Stimulated activated CD8-positive, alpha-beta memory T cell treated with anti-CD3 and anti-CD28 coated beads, Interleukin-2, amount 100 ng/mL, for 1 hour (primary cell): ENCODE measurements at places on chromosomes 2 and 18.

- DNase-seq = no peak
Observed at GRCh38 chr2:180763263-180763989, 217.0 kb upstream of the UBE2E3 start.

DNA sequence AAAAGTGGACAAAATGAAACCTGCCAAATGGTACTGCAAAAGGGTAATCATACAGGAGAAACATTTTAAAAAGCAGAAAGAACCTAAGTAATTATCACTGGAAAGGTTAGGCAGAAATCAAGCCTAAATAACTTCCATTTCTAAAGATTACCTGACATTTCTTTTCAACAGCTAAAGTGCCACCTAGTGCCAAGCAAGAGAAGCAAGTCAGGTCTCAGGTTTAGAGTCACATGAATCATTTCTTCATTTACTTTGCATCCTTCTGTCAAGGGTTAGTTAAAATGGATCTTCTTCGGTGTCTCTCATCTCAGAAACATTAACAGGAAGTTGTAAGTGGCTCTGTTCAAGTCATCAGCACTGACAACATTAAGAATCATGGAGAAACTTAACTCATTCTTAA lies 90.3 kb downstream of the AKAIN1 start:
- DNase-seq = no peak

DNA sequence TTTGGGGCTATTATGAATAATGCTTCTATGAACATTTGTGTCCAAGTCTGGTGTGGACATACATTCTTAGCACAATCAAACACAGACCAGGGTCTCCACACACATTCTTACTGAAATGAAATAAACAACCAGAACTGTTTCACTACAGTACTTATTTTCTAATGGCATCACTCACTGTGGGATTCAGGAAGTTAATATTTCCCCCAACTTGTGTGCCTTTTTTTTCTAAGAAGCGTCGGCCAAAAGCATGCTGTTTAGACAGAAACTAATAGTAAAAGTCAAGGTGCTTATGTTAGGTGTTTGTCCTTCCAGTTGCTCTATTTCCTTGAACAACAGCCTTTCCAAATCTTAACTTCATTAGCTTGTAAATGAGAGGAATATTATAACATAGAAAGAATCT lies 117.6 kb downstream of the DOCK10 start:
- DNase-seq = no peak

DNA sequence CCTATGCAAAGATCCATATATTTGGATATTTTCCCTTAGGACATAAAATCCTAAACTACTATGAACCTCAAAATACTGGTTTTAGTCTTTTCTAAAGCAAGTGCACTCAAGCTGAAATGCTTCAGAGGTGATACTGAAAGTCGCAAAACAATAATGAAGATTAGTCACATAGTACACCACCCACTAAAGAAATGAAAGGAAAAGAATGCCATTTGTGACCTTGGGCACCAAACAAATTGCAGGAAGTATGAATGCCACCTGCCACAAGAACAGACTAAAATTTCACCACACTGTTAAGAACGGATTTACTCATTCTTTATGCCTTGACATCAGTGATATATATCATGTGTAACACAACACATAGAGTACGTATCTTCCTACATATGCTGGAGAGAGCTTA lies 161.5 kb downstream of the ZNF521 start:
- DNase-seq = no peak

DNA sequence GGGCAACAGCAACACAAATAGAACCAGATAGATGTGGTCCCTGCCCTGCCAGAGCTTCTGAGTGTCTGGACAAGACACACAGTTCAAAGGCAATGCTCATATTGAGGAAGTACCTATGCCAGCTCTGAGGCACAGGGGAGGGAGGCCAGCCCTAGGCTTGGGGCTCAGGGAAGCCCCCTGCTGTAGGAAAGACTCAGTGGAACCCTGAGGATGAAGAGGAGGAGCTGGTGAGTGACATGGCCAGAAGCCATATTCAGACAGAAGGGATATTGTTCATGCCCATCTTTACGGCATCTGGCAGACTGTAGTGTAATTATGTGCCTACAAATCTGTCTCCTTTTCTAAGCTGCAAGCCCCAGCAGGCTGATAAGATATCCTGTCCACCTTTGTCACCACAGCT lies 8.8 kb downstream of the SIGLEC15 start:
- no peak for DNase-seq

DNA sequence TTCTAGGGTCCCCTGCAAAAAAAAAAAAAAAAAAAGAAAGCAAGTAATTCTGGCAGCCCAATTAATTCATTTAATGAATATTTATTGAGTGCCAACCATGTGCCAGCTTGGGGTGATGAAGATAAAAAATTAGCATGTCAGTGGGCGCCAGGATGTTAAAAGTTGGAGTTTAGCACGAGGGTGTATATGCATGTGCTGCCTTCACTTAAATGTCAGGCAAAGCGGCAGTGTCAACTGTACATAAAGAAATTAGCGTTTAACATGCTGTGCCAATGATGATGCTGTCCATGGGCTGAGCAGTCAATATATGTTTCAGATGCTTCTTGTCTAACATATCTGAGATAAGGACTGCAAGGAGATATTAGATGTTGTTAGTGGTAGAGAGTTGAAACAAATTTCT lies 49.5 kb downstream of the ASAP2 start:
- no peak for DNase-seq

- no peak for DNase-seq
Observed at GRCh38 chr2:215946586-215946985, 66.8 kb downstream of the MREG start.

GRCh38 chr2:88027697-88028389 lies 11.5 kb upstream of the RNU2-63P start:
- DNase-seq = no peak

- no peak for DNase-seq
Observed at GRCh38 chr2:177593402-177593801, 200.8 kb downstream of the AGPS start.

DNA sequence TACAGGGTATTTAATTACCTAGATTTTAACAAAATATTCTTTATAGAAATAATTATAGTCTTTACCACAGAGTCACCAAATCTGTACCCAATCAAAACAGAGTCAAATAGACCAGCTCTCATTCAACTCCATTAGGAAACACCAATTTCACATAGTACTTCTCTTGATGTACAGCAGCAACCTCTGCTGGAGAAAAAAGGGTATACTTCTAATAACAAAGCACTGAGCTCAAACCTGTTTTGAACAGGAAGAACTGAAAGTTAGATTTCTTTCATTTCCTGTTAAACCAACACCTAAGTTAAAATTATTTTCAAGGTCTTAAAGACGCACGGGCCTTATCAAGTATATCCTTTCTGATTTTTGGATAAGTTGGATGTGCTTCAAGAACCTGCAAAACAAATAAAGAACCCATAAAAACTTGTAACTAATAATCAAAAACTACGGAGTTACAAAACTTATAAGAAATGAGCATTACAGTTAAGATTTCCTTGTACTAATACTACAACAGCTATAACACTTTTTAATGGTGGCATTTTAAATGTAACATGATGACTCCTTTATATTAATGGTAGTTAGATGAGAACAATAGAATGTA lies 79.0 kb downstream of the TTC21B start:
- DNase-seq = no peak

DNA sequence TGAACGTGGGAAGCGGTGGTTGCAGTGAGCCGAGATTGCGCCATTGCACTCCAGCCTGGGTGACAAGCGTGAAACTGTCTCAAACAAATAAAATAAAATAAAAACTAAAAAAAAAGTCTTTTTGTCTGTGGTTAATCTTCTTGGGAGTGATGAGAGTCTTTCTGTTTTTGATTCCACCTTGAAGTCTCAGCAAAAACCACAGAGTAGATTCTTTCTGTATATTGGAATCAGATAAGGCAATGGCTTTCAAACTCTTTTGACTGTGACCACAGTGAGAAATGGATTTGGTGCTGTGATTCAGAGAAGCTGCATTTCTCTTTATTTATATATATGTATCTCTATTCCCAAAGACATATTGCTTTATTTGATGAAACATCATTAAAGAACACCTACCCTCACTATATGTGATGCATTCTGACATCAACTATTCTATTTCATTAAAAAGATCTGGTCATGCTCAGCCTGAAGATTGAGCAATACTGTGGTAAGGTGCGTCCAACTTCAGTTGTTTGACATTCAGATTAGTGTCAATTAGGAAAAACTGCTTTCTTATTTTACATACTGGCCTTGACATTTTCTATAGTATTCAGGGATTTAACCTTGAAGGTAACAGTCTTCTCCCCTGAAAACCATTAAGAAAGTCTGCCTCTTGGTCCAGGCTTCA lies 15.6 kb downstream of the HRH4 start:
- DNase-seq = no peak

- DNase-seq = no peak
Observed at GRCh38 chr2:105324732-105325131, 4.8 kb downstream of the TGFBRAP1 start.

GRCh38 chr2:130346741-130347066 lies 4.0 kb downstream of the IMP4 start:
- no peak for DNase-seq
